ENCODE measurements at places on chromosomes 3 and 15.

DNA sequence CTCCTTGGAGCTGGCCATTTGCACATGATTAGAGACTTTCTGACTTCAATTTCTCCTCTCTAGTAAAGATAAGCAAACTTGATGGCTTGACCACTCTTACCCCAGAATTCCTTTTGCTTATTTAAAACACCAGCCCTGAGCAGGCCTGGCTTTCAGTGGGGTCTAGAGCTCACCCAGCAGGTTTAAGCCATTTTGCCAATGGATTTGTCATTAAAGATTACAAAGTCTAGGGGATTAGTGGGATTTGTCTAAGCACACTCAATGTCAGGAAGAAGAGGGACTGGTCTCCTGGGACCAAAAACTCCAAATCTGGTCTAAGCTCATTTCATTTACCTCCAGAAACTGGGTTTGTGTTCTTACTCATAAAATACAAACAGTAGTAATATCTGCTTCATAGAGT, 57.3 kb upstream of the SNTN start:
- DNase-seq: no peak

DNA sequence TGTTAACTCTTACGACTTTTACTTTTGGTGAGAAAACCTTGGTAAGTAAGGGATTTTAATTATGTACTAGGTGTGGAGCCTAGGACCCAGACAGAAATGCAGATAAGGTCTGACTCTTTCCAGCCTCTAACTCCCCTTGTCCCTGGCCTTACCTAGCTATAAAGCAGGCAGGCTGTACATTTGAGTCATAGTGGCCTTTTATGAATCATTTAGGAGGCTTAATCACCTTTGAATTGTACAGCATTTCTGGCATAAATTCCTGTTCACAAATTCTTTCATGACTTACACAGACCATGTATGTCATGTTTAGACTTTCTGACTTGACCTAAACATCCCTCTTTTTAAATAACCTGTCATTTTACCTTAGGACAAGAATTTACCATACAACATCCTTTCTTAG, 47.4 kb downstream of the CHCHD4 start:
- DNase-seq: no peak

- no peak for DNase-seq
These were observed 559 bp upstream of the LRRN1 start for GRCh38 chr3:3798631-3799113.

GRCh38 chr3:109117939-109118338, at the start of gene MORC1:
MORC1 (minus strand) TSS chr3:109118134; CDS start chr3:109118059, 75 bp downstream.
- no peak for DNase-seq

- DNase-seq: no peak
These were observed 16.1 kb downstream of the NANOGP8 start for GRCh38 chr15:35068846-35069475.

- no peak for DNase-seq
These were observed 229.8 kb downstream of the TBL1XR1 start for GRCh38 chr3:176967522-176967921.

- no peak for DNase-seq
These were observed 45.9 kb downstream of the CHDH start for GRCh38 chr3:53800041-53800906.

All from kidney epithelial cell (primary cell).